ENCODE measurements at places on chromosomes 5 and 9.

DNA sequence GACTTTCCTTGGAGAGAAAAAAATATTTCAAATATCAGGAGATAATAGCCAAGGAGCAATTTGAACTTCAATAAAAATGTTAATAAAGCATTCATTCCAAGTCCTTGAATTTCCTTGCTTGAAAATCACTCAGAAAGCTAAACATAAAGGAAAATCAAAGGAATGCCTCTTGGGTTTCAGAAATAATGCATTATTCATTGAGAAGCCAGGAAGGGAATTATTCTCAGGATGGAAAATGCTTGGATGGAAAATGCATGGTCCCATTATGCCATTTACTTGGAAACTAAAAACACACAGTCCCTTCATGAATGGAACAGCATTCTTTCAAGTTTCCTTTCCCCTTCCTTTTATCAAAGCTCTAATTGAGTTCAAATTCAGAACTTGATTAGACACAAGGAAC lies 160.9 kb downstream of the LPAR1 start:
- no peak for DNase-seq

- DNase-seq: no peak
Observed at GRCh38 chr9:119639287-119639955, 270.2 kb upstream of the BRINP1 start.

GRCh38 chr5:136212252-136212721 lies 19.3 kb upstream of the SMIM32 start:
- DNase-seq: peak; percentile 53

DNA sequence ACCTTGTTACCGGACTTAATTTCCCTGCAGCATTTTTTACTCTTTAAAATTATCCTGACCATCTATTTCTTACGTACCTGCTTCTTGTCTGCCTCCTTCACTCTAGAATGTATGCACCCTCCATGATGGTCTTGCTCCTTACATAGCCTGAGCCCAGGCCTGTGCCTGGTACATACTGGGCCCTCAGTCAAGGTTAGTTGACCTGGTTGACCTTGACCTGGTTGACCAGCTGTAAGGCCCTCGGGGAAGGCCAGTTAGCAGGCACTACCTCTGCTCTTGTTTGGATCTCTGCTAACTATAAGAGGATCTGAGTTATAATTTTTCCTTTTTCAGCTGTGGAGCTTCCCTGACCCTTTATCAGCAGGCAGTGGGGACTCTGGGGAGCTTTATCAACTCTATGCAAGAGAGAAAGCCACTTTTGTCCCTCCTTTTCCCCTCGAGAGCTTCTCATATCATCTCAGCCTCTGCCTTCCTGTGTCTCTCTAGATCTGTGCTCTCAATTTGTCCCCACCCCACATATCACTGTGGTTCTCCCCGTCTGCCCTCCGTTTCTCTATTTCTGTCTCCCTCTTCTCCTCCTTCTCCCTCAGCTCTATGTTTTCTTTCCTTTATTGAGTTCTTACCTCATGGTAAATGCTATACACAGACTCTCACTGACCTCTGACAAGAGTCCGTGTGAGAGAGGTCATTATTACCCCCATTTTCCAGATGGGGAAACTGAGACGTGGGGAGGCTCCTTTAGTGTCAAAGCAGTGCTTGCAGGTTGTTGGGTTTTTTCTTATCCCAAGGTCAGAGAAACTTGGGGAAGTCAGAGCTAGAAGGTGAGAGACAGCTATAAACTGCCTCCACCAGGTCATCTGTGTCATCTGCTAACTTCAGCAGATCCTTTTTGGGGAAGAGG lies 28.6 kb downstream of the SPRY4 start:
- DNase-seq: no peak

DNA sequence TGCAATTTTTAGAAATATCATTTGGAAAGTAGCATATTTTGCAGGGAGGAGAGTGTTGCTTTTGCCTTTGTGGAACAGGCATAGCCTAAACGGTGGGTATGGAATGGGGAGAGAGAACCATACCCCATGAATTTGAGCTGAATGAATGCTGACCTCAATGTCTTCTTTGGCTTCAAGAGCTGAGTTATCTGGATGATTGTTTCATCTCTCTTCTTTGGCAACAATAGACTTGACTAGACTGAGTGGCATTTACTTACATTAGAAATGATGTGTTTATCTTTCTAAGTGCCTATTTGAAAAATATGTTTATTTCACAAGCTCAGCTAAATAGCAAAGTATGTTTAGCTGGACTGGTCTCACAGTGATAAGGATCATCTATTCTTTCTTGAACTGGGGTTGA lies 42.8 kb downstream of the SPEF2 start:
- DNase-seq: no peak

DNA sequence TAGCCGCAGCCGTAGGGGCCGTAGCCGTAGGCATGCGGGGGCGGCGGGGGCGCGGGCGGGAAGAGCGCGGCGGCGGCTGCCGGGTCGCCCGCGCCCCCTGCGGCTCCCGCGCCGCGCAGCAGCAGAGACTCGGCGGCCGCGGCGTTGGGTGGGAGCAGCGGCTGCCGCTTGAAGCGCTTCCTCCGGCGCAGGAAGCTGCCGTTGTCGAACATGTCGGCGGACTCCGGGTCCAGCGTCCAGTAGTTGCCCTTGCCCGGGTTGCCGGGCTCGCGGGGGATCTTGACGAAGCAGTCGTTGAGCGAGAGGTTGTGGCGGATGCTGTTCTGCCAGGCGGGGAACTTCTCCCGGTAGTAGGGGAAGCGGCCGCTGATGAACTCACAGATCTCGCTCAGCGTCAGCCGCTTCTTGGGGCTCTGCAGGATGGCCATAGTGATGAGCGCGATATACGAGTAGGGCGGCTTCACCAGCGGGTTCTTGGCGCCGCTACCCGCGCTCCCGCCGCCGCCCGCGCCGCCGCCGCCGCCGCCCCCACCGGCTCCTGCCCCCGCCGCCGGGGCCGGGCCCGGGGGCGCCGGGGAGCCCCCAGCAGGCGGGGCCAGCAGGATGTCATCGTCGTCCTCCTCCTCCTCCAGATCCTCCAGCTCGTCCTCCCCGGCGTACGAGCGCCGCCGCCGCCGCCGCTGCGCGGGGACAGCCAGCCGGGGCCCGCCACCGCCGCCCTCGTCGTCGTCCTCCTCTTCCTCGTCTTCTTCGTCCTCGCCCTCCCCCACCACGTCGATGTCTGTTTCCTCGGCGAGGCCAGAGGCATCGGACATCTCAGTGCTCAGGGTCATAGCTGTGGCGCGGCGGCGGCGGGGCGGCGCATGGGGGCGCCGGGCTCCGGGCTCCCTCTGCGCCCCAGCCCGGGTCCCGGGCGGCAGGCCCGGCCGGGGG lies 781 bp downstream of the FOXD1 start:
- peak; percentile 39 for DNase-seq

DNA sequence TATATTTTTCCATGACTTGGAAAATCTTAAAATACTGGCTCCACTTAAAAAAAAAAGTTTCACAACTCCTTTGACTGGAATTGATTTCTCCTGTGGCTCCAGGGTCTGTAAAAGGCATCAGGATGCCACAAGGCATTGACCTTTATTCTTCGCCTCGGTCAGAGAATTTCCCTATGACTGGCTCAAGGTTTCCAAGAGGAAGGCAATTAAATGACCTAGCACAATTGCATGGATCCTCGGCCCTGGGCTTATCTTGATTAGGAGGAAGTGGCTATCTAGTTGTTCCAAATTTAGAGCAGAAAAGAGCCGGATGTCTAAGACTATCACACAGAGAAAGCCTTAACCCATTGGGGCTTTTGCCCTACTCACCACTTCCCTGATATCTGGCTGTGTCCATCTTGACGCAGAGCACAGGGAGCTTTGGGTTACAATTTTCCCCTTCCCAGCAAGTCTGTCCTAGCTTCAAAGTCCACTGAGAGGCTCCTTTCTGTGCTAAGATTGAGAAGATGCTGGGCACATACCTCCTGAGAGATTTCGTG lies 56.9 kb upstream of the COL15A1 start:
- no peak for DNase-seq

DNA sequence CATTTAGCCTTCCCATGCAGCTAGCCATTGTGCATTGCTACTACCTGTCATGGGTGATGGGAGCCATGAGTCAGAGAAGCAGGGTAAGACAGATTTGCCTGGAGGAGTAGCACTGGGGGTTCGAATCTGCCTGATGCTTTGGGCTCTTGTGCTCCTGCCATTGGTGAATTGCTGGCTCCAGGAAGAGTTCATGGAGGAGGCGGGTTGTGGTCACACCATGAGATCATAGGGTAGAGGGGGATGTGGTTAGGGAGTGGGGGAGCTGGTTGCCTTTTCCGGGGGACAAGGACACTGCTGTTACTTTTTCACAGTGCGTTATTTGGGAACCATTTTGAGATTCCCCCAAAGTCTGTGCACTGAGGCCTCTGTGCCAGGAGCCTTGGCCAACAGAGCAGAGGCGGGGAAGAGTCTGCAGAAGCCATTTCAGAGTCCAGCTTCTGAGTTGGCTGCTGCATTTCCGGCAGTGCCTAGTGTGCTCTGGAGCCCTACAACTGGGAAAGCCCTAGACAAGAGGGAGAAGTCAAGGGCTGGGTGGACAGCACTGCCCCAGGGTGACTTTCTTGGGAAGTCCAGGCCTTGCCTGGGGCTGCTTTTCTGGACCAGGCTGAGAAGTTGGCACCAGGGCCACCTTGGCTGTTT lies 6.2 kb downstream of the ANGPTL2 start:
- no peak for DNase-seq

- no peak for DNase-seq
Observed at GRCh38 chr5:41793141-41793770, 77.0 kb downstream of the OXCT1 start.

DNA sequence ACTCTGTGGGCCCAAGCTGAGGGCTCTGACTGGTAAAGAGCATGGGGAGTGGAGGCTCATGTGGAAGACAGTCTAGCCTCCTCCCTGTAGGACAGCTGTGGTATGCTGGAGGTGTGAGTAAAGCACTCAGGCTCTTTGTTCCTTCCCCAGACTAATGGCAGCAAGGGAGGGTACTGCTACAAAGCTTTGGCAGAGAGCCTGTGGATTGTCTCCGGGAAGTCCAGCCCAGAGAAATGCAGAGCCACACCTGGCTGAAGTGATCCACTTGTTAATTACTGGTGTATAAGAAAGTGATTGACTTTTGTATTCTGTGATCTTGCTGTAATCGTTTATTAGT lies 161.7 kb downstream of the OXCT1 start:
- DNase-seq: no peak

DNA sequence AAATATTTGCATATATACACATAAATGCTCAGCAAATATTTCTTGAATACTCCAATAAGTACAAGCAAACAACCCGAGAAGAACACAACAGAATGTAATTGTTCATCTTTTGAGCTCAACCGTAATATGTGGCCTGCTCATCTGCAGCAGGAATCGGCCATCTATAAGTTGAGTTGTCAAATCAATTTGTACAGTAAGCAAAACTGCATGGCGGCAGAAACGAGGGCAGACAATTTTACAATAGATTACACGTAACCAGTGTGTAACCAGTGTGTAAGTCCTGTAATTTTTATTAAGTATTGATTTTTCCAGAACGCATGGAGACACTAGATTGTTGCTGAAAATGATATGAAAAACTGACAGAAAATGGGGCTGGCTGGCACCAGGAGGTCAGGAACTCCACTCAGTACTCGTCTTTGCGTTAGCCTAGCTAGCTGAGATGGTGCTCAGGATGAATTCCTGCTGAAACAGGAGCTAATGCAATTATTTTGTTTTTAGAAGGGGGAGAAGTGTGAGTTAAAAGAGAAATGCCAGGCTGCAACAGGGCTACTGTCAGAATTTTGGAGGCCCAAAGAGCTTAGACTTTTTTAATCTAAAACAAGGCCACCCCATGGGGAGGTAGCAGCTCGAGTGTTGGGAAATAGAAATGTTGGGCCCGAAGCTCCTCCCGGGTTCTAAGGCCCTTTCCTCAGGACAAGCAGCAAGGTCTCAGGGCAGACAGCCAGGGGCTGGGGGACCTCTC lies 682 bp downstream of the DHX29 start:
- DNase-seq: no peak

- DNase-seq: no peak
Observed at GRCh38 chr5:168085261-168086031, 206.0 kb upstream of the WWC1 start.

DNA sequence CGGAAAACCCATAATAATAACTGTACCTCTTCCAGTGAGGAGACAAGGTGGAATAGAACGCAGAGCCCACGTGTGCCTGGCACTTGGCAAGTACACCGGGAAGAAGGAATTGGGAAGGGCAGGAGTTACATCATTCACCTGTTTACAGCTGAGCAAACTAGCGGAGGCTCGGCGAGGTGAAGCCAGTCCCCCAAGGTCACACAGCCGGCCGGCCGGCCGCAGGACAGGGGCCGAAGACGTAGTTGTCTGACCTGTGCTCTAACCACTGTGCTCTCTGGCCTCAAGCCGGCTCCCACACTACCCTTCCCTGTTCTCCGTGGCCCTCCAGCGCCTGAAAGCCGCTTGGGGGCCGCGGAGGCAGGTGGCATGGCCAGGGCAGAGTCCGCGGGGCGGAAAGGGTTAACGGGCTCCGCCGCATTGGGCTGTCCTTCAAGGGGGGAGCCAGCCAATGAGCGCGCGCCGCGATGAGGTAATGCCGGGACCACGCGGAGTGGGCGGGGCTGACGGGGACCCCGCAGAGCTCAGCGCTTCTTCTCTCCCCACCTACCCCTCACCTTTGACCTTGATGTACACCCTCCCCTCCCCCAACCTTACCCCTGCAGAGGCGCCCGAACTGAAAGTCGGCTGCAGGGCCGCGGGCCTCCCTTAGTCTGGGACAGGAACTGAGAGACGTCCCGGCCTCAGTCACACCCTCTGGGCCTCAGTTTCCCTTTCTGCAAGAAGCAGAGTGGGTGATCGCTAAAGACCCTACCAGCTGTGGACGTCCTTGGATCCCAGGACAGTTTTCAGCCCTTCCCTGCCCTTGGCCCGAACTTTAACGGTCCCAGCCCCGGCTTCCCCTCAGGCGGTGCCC lies 125.1 kb downstream of the C9orf50 start:
- DNase-seq: peak; percentile 92

DNA sequence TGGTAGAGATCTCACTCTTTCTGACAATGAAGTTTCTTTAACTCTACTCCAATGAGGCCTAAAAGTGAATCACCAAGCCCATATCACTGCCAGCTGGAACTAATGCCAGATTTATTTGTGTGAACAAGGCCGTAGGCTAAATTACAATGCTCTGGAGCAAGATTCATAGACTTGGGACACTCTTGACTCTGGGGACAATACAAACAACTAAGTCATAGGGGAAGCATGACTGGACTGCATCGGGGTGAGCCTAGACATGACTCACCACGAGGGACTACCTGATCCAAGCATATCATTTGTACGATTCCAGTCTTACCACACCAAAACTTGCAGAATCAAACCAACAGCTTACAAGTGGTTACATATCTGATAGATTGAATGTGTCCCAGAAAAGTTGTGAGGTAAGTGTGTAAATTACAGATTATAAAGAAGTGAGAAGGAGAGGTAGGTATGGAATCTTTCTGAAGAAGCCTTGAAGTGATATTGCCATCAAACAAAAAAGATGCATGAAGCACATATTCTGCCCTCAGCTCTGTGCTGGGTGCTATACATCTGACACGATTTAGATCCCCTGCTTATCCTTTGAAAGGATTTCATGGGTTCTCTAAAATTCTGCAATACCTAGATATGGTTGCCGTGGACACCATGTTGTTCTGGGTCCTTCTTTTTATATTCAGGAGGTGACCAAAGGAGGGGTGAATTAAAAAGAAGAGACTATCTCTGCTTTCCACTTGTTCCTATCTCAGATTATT lies 199.3 kb upstream of the PDE4D start:
- no peak for DNase-seq

- no peak for DNase-seq
Observed at GRCh38 chr5:42611437-42611836, 145.2 kb upstream of the CCDC152 start.

GRCh38 chr9:91433180-91433579 lies 9.5 kb upstream of the NFIL3 start:
- DNase-seq: no peak
